ENCODE measurements at places on chromosomes 6 and 20. TPM values are rescaled to one million over a fixed set of nuclear protein-coding genes. Genes with fewer than 3 reads are reported as not detected.

DNA sequence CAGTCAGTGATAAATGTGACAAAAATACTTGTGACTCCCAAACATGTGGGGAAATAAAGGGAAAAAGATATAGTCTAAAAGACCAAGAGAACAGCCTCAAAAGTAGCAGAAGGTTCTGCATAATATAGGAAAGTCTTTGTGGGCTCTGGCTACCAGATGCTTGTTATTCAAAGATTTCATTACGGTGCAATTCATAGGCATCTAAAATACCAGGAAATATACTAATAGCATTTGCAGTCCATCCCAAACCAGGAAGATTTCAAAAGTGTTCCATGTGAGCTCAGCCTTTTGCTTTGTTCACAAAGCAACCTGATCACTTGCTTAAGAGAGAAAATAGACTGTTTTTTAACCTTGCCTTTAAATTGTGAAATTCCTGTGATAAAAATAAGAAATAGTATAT lies 506.7 kb upstream of the MARCKS start:
- no peak for DNase-seq
- H3K27ac ChIP-seq, result no peak overlapping the region
- no peak overlapping the region for H3K4me3 ChIP-seq
- H3K27me3 ChIP-seq, result no peaks in the 10 kb centered on the region
- no peaks in the 10 kb centered on the region for H3K4me1 ChIP-seq
- no peaks in the 10 kb centered on the region for H3K36me3 ChIP-seq

- DNase-seq, result no peak
- H3K27me3 ChIP-seq, result no peaks in the 10 kb centered on the region
- peak overlapping the region; percentile 83 for H3K4me3 ChIP-seq
- H3K36me3 ChIP-seq, result no peaks in the 10 kb centered on the region
Measured at GRCh38 chr6:83860782-83861495, 1.4 kb downstream of the CYB5R4 start.

DNA sequence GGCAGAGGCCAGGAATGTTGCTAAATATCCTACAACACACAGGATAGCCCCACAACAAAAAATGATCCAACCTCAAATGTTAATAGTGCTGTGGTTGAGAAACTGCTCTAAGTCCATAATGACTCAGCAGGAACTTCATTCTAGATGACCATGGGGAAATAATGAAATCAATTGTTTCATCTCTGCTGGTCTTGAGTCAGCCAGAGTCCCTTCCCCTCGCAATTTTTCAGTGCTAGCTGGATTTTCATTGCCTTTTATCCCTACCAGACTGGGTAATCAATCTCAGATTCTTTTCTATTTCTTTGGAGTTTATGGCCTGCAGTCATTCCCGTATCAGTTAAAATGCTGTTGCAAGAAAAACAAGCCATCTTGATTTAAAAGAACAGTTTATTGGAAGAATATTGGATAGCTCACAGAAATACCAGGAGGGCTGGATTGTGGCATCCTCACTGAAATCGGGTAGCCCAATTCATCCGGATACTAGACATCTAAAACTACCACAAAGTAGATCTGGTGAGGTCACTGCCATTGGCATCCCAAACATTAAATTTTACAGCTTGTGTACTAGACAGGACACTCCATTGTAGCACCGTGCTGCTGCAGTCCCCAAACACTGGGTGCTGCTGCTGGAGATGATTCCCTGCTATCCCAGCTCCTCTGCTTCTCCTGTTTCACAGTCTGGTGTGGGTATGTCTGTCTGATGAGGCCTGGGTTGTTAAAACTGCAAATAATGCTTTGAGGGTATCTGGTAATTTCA lies 30.3 kb upstream of the POPDC3 start:
- no peaks in the 10 kb centered on the region for H3K36me3 ChIP-seq
- H3K27ac ChIP-seq, result no peak overlapping the region
- no peaks in the 10 kb centered on the region for H3K27me3 ChIP-seq
- no peak for DNase-seq

DNA sequence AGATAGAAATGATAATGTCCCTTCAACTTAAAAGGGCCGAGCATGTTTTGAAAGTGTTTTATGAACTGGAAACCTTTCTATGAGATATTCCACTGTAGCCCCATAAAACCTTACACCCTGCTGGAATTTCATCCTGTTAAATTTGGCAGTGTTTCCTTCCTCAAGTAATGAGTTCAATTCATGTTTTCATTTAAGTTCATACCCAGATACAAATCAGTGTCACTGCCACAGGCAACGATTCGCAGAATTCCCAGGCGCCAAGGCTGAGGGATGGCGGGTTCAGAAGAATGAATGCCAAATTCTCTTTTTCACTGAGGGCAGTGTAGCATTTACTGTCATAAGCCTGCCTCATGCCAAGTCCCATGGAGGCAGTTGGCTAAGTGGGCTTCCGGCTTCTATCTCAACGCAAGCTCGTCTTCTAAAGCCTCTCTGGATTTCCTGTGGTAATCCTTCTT lies 511.8 kb upstream of the ID4 start:
- DNase-seq, result peak; percentile 43
- no peaks in the 10 kb centered on the region for H3K27me3 ChIP-seq
- no peak overlapping the region for H3K27ac ChIP-seq
- H3K4me3 ChIP-seq, result no peak overlapping the region
- H3K4me1 ChIP-seq, result no peaks in the 10 kb centered on the region

GRCh38 chr6:31572041-31572911 lies at the start of gene LTA:
TSS of gene LTA (plus strand) at chr6:31572289. CDS start at chr6:31572743, 454 bp downstream.
- H3K27ac ChIP-seq, result no peak within 1 kb of the TSS
- no peaks in the 10 kb centered on the region for H3K36me3 ChIP-seq
- H3K4me1 ChIP-seq, result no peaks in the 10 kb centered on the region

ABHD16B gene
- not detected for polyA plus RNA-seq

KIAA0408 gene
- polyA plus RNA-seq, result 0.47 TPM

Measured in kidney (tissue), 22 donors.